ENCODE measurements at places on chromosomes 1 and 21.

GRCh38 chr1:198605406-198605805 is 33.4 kb upstream of the PTPRC start:
- no peak overlapping the region for H3K4me3 ChIP-seq
- no peak overlapping the region for H3K27ac ChIP-seq
- DNase-seq: no peak
- H3K4me1 ChIP-seq: peaks cover 83% of the 10 kb centered on the region
- no peaks in the 10 kb centered on the region for H3K27me3 ChIP-seq

DNA sequence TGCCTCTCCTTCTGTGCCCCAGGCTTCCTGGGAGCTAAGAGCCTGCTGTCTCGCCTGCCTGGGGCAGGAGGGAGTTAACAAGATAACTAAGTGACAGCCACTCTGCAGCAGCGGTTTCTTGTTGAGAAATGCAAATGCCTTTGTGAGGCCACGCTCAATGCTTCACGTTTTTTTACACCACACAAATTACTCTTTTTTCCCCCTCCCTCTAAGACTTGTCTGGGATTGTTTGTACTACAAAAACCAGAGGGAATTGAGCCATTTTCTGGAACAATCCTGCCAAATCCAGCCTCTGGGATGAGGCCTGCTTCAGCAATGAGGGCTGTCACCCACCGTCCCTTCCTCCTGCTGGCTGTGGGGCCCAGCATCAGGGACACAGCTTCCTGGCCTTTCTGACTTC is 119.6 kb downstream of the ACTL8 start:
- no peak overlapping the region for H3K4me3 ChIP-seq
- no peak for DNase-seq
- H3K36me3 ChIP-seq: no peaks in the 10 kb centered on the region
- no peak overlapping the region for H3K27ac ChIP-seq

DNA sequence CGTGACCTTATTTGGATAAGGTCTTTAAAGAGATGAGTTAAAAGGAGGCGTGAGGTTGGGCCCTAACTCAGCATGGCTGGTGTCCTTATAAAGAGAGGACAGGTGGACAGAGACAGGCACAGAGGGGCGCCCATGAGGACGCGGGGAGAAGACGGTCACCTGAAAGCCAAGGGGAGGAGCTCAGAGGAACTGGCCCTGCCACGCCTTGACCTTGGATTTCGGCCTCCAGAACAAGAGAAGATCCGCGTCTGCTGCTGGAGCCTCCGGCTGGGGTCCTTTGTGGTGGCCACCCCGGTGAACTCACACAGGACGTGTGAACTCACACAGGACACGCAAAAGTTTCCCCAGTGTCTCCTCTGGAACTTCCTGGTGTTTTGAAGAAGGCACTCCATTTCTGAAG is 122.7 kb downstream of the SIK1 start:
- no peak for DNase-seq
- H3K27me3 ChIP-seq: peaks cover 10% of the 10 kb centered on the region
- H3K4me1 ChIP-seq: peaks cover 8% of the 10 kb centered on the region

DNA sequence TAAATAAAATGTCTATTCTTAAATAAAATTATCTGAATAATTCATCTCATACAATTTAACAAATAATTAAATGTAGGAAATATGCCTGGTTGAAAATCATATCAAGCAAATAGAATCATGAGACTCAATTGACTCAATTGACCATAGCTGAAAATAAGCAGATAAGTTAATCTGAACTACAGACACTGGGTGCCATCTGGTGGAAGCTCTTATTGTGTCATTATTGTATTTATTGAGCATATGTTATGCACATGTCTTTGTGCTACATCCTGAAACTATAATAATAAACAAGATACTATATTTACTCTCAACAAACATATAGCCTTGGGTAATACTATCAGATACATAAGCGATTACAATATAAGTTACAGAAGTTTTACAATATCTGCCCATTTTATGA is 41.0 kb downstream of the BRINP3 start:
- no peak overlapping the region for H3K27ac ChIP-seq
- H3K4me3 ChIP-seq: no peak overlapping the region
- no peak for DNase-seq
- H3K27me3 ChIP-seq: no peaks in the 10 kb centered on the region
- no peaks in the 10 kb centered on the region for H3K36me3 ChIP-seq

DNA sequence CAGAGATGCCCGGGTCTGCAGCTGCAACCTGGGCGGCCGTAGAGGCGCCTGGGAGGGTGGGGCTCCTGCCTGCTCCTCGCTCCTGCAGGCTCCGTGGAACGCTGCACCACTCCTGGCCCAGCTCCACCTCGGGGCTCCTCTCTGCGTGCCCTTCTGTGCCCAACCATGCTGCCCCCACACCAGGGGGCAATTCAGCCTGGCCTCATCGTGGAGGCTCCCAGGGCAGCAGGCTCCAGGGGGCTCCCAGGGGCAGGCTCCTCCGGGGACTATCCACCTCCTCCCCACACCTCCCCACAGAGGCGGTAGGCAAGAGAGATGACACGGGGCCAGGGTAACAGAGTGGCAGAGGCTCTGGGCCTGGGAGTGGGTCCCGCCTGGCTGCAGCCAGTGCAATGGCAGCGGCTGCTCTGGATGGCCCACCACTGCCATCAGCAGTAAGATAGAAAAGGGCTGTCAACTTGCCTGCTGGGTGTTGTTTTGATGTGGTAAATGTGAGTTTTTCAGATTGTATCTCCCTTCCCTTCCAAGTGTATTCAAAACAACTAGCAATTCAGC is 22.4 kb upstream of the LRRC8C start:
- H3K27me3 ChIP-seq: no peaks in the 10 kb centered on the region
- H3K27ac ChIP-seq: peak overlapping the region; percentile 87
- DNase-seq: peak; percentile 65
- H3K4me1 ChIP-seq: peaks cover 96% of the 10 kb centered on the region

DNA sequence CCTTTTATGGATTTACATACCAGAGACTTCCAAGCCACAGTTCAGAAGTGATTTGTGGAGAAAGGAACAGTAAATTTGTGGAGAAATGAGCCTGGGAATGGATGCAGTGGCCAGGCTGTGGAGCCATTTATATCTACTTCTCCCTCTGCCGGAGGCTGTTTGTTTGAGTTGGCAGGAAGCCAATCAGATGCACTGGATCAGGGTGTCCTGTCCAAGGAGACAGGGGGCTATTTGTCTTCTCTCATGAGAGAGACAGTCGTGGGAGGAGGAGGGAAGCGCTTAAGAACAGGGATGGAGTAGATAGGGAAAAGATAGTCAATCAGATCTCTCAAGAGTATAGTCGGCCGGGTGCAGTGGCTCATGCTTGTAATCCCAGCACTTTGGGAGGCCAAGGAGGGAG is 2.8 kb upstream of the HAPLN2 start:
- no peak overlapping the region for H3K4me3 ChIP-seq
- no peak for DNase-seq
- no peaks in the 10 kb centered on the region for H3K4me1 ChIP-seq
- H3K27ac ChIP-seq: no peak overlapping the region

DNA sequence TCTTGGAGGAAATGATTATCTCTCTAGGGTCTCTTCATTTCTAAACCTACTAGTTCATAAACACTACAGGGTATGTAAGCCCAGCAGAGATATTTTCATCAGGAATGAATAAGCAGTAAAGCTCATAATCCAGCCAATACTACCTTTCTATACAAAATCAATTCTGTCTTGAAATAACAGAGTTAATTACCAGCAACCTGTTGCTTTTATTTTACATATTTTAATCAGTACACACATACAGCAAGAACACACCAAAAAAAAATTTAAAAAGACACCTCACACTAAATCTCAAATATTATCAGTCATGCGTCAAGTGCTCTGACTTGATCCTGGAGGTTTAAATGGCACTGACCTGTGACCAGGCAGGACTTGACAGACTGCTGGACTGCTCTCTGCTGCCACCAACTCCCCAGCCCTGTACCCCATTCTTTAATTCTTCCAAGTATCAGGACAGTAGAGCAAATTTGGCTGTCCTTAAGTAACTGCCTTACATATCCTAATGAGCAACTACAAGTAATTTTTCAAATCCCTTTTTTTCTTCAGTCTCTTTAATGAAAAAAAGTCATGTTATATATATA is 98.5 kb downstream of the CDC42BPA start:
- H3K4me1 ChIP-seq: no peaks in the 10 kb centered on the region
- no peak overlapping the region for H3K4me3 ChIP-seq
- H3K36me3 ChIP-seq: no peaks in the 10 kb centered on the region
- no peak overlapping the region for H3K27ac ChIP-seq
- DNase-seq: no peak
- peaks cover 17% of the 10 kb centered on the region for H3K27me3 ChIP-seq

All from activated T-cell treated with anti-CD3 and anti-CD28 coated beads, Interleukin-2, amount 50 U/mL, for 72 hours (primary cell).